ENCODE measurements at places on chromosomes 11 and 22.

GRCh38 chr11:121595717-121596161 lies 143.0 kb upstream of the SORL1-AS1 start:
- no peak for DNase-seq

DNA sequence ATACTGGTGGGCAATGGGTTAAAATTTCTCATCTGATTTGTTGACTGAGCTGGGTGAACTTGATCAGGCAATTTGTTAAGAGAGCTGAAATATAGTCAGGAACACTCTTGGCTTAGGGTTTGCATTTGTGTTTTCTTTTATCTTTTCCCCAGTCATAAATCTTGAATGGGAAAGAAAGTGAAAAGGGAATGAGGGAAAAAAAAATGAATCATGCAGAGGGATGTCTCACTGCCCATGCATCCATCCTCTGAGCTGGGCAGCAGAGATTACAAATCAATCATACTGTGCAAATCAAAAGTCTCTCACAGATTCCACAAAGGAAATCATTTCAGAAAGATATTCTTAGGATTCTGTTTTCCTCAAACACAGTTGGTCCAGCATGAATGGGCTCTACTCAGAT lies 174.2 kb upstream of the MPPED2 start:
- DNase-seq, result no peak

- no peak for DNase-seq
Observed at GRCh38 chr11:27886857-27887256, 186.6 kb upstream of the BDNF start.

DNA sequence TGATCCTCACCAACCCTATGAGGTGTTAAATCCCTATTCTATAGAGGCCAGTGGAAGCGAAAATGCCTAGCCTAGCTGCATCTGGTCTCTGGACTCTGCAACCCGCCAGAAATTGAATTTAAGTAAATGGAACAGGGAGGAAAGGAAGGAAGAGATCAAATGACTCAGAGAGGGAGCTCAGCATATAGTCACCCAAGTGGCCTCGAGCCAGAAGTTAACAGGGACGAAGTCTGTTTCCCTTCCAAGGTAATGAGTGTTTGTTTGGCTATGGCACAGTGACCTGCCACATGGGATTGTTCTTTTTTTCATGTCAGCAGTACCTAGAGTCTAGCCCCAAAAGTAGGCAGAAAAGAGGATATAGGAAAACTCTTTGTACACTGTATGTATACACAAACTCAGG lies 66.3 kb downstream of the PAK1 start:
- no peak for DNase-seq

GRCh38 chr22:39266398-39267030 lies 21.7 kb upstream of the PDGFB start:
- peak; percentile 11 for DNase-seq

GRCh38 chr22:32644252-32645100 lies 157.0 kb upstream of the TIMP3 start:
- DNase-seq, result peak; percentile 53

DNA sequence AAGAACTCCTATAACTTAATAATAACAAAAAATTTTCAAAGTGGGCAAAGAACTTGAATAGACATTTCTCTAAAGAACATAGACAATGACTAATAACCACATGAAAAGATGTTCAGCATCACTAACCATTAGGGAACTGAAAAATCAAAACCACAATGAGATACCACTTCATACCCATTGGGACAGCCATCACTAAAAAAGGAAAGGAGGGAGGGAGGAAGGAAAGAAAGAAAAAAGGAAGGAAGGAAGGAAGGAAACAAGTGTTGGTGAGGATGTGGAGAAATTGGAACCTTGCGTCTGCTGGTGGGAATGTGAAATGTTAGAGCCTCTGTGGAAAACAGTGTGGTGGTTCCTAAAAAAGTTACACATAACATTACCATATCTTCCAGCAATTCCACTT lies 55.8 kb downstream of the MS4A13 start:
- DNase-seq, result no peak

DNA sequence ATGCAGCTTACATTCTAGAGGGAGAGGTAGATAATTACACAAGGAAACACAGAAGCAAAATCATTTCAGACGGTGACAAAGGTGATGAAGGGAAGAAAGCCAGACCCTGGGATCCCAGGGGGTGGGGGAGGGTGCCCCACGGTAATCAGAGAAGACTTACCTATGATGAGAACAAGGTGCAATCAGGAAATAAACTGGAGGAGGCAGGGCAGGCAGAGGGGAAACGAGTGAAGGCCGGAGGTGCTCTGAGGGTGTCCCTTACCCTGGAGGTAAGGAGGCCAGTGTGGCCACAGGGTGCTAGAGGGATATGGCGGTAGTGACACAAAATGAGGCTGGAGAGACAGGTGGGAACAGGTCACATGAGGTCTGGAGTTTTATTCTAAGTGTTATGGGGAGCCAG lies 13.9 kb upstream of the SCGB1A1 start:
- no peak for DNase-seq

DNA sequence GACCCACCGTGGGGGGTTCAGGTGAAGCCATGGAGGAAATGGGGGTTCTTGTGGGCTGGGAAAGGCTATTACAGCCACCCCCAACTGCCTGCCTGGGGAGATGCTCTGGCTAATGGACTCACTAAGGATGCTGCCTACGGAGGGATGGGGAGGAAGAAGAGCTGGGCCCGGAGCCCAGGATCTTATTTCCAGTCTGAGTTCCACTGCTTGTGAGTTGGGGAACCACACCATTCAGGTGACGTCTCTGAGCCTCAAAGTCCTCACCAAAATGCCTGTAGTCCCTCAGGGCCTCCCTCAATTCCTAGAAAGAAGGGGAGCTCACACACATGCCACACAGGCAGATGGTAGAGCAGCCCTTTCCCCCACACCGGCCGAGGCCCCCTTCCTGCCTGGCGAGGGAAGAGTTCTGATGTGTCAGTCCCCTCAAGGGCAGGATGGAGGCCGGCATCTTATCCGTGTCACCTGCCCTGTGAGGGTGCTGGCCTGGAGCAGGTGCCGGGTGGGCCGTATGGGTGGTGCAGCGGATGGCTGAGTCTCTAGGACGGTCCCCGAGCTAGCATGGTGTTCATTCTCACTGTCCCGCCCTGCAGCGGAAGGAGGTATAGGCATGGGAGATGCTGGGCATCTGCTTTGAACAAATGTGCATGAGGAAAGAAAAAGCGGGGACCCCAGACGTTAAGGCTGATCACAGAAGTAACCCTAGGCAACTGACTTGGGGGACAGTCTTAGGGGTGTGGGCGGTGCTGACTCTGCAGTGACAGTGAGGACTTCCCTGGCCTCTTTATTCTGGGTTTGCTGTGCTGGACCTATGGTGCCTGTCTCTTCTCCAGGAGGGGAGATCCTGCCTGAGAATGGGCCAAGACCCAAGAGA lies 15.7 kb downstream of the MRGPRF start:
- DNase-seq, result no peak

GRCh38 chr11:89177691-89178231 lies at the start of gene TYR:
TYR (plus strand) TSS chr11:89177875; CDS start chr11:89177954, 79 bp downstream.
- no peak for DNase-seq

DNA sequence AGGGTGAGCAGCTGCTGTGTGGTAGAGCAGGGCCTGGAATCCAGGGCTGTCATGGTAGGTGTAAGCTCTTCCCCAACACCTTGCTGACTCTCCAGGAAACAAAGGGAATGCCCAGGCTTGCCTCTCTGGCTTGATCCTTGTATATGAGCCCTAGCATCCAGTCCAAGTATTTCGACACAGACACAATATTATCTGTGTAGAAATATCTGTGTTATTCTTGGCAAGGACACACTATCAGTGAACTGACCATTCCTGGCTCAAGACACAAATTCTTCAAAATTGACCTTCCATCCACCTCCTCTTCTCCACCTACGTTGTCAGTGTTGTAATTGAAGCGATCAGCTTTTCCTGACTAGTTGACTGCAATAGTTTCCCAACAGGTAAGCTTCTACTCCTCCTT lies 312.0 kb upstream of the NARS2 start:
- no peak for DNase-seq

DNA sequence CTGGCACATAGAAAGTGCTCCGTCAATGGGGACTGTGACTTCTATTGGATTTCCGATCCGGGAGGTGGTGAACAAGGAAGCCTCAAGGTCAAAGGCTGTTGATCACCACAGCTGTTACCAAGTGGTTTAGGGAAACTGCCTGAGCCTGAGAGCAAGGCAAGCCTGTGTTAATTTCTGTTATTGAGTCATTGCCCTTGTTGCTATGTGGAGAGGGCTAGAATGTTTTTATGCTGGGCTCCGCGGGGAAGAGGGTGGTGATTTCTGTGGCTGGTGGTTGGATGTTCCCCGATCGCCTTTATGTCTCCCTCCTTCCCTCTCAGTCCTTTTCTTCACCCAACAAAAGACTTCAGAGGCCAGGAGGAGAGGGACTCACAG lies 108.5 kb upstream of the ALX4 start:
- DNase-seq, result no peak

GRCh38 chr11:1298695-1299492 lies 10.5 kb downstream of the TOLLIP start:
- no peak for DNase-seq

DNA sequence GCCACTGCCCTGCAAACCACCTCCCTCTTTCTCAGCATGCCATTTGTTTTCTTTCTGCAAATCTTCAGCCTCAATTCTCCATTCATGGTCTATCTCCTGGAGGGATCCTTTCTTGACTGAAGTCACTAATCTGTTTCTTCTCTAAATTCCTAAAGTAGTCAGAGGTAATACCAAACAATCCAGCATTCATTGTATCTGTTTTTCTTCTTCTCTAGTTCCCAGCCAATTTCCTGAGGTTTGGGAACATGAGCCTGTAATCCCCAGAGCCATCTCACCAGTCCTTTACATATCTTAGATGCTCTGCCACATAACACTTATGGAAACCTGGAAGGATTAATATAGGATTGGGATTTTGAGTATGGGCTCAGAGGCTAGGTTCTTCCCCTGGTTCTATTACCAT lies 86.5 kb downstream of the MICAL2 start:
- no peak for DNase-seq

DNA sequence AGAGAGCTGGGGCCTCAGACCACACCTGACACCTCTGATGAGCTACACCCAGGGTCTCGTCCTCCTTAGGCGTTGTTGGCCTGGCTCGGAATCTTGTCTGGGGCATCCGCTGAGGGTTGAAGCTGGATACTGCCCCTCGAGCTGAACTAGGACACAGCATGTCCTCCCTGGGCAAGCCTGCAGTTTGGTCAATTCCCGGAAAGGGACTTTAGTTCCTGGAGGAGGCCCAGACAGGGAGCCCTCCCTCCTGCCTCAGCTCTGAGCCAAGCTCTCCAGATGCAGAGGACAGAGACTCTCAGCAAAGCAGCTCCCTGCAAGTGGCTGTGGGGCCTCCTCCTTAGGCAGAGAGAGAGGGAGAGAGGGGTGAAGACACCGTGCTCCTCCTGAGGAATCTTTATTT lies 4.9 kb downstream of the APOL3 start:
- DNase-seq, result peak; percentile 14

GRCh38 chr22:19082101-19082500 lies 40.1 kb downstream of the DGCR2 start:
- DNase-seq, result no peak

DNA sequence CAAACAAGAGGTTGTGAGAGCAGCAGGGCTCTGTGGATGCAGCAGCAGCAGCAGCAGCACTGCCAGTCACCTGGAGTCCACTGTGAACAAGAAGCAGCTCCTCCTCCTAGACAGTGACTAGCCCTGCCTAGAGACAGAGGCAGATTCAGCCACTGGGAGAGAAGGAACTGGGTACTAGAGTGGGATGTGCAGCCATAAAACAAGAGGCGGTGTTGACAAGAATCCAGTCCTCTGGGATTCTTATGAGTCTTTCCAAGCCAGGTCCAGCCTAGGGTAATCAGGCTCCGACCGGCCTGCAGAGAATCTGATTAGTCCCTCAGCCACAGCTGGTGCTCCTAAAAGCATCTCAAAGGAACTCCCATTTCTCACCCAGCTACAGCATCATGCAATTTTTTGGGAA lies 83.9 kb upstream of the USP47 start:
- DNase-seq, result no peak

DNA sequence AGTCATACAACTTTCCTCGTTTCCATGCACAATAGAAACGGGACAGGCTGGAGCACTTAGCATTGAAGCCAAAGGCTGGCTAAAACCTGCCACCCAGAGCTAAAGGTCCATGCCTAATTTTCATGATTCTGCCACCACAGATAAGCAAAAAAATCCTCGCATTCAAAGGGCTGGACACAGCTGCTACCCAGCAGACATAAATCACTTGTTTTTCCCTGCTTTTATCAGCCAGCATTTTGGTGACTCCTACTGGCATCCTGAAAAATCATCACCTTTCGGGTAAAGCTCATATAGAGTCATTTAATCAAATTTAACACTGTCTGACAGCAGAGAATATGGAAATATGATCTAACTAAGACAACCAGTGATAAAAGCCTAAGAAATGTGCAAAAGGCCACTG lies 37.9 kb downstream of the ALG9 start:
- DNase-seq, result no peak

GRCh38 chr11:86672007-86672621 lies at the start of gene ME3:
ME3 (minus strand) TSS chr11:86672616.
- DNase-seq, result peak; percentile 38

DNA sequence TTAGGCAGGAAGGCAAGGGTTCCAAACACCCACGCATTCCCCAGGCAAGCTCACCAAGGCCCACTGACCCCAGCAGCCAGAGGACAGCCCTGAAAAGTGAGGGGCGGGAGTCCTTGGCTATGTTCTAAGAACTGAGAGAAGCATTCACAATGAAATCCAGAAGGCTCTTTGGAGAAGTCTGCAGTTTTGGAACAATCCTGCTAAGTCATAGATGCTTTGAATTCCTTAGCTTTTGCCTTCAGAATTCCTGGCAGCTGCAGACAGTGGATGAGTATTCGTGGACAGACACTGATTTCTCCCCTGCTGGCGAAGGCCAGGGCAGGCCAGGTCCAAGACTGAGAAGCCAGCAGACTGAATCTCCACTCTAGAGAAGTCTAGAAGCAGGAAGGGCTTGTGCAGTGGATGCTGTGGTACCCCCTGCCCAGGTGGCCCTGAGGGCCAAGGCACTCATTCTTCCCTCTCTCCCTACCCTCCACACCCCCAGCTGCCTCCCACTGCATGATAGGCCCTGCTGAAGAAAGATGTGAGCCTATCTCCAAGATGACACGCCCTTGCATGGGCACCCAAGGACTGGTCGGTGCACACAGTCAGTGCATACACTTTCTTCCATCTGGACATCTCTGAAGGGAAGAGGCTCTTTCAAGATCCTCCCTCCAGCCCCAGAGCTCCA lies 133.2 kb upstream of the TEAD1 start:
- DNase-seq, result no peak

GRCh38 chr11:44747316-44747715 lies 20.6 kb downstream of the TSPAN18 start:
- DNase-seq, result peak; percentile 15

DNA sequence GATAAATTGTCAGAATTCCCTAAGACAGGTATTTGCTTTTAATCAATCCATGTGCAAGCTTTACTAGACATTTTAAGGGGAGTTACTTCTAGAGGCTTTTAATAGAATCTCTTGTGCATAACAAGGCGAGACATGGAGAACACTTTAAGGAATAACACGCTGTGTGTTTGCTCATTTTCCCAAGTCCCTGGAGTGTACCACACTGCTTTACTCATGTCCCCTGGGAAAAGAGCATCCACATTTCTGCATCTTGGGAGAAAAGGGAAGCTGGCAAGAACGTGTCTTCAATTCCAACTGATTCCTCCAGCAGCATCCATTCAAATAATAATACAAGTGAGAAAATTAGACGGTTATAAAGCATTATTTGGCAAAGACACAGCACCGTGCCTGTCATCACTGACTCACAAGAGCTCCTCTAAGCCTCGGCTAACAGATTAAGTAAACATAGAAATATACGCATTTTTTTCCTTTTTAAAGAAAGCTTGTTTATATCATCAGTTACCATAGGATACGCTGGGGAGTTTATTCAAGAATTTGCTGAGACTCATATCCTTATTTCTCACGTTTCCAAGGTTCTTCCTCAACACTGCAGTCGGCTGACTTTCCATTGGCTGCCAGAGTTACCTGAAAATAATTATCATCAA lies 121.5 kb downstream of the CD44 start:
- DNase-seq, result no peak

All from CD4-positive, alpha-beta T cell treated with Interleukin-17A for 4 hours (primary cell).